ENCODE measurements at places on chromosomes 7 and 10.

GRCh38 chr10:93461109-93461806, 20.9 kb downstream of the MYOF start:
- peak; percentile 90 for DNase-seq

GRCh38 chr10:44357023-44357540, 27.8 kb downstream of the CXCL12 start:
- DNase-seq, result no peak

DNA sequence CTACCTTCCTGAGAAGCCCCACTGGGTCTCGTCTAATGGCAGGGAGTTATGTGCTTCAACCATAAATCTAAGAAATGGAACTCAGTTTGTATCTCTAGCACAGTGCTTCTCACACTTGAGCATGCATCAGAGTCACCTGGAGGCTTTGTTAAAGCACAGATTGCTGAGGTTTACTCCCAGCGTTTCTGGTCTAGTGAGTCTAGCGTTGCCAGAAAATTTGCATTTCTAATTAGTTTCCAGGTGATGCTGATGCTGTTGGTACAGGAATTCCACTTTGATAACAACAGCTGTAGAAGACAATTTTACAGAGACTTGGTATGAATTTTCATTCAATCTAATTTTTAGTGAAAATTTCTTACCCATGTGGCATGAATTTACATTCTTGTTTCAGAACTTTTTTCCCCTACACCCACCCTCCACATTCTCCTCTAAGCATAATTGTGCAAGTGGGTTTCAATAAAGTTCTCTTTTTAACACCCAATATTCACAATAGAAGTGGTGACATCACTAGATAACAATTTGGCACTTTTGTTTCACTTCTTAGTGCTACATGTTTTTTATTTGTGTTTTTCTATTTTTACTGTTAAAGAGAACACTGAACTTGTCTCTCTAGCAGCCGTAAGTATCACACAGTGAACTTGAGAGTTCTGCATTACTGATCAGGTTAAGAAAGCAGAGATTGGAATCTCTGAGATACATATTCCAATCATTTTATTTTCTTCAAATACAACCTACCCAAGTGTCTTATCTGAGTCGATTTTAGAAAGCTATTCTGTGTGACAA, 48.4 kb upstream of the BET1 start:
- no peak for DNase-seq

GRCh38 chr7:150959739-150960734, 18.1 kb downstream of the KCNH2 start:
- DNase-seq, result no peak

DNA sequence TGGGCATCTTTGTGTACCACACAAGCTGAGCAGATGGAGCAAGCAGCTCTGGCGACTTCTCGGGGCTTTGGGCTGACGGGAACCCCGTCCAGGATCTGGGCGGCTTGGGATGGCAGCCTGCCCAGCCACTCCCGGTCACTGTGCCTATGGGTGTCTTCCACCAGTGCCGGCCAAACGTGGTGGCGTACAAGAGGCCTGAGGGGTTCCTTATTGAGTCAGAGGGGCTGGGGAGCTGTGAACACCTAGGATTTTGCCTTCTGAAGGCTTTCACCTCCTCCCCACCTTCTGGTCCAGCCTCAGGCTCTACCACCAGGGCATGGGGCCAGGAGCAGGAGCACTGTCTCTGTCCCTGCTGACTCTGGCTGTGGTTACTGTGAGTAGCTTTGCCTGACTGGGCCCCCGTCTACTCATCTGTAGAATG, 71.8 kb upstream of the PPIF start:
- peak; percentile 69 for DNase-seq

DNA sequence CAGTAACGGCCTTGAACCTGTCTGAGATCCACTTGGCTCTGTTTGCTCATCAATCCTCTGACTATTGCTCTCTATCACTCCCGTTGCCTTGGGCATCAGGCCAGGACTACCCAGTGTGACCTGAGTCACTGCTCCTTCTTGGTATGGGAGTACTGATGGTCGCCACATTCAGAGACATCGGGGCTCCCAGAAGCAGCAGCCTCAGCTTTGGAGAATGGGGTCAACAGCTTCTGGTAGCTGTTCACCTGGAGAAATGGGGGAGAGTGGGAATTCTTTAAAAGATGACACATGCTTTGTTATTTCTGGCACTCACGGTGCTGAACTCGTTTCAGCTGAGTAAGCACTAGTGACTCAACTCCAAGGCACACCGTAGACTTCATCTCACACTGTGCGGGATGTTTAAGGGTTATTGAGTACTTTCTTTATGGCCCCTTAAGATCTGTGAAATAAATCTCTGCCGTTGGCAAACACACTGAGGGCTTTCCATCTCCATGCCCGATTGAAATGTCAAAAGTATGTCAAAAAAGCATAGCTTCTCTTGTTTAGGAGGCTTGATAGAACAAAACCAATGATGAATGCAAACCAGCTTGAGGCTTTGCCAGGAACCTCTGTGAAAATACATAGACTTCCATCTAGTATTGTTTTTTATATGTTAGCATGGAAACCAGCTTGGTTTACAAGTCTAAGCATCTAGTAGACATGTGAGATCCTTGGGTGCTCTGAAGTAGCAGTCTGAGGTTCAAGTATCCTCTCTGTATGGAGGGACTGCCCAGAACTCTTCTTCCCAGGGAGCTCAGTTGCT, 333.1 kb downstream of the CXCL12 start:
- DNase-seq, result peak; percentile 78

DNA sequence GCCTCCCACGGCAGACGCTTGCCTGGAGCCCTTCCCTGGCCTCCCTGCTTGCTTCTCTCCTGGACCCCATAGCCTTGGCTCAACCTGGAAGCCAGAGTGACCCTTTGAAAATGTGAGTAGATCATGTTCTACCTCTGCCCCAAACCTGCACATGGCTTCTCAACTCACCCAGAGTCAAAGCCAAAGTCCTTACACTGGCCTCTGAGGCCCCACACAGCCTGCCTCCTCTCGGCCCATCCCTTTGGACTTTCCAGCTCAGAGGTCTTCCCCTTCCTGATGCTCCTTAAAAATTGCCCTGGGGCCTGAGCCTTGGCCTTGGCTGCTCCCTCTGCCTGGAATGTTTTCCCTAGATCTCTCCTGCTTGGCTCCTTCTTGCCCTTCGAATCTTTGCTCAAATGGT, 32.5 kb downstream of the COL17A1 start:
- peak; percentile 22 for DNase-seq

GRCh38 chr10:88169037-88169319, 305.6 kb downstream of the PTEN start:
- DNase-seq, result no peak

Data from EH (cell line).